ENCODE measurements at places on chromosomes 16 and 17.
A peak's percentile ranks its signal among the peaks of the same experiment; 100 is the strongest.

GRCh38 chr16:85300406-85300968 is 188.2 kb upstream of the CIBAR2 start:
- DNase-seq = no peak

GRCh38 chr16:3922241-3922640 is 41.7 kb upstream of the CREBBP start:
- no peak for DNase-seq

GRCh38 chr16:57988929-57989328 is 11.5 kb downstream of the ZNF319 start:
- DNase-seq = no peak

- no peak for DNase-seq
Measured at GRCh38 chr16:53755026-53755910, 51.3 kb downstream of the FTO start.

DNA sequence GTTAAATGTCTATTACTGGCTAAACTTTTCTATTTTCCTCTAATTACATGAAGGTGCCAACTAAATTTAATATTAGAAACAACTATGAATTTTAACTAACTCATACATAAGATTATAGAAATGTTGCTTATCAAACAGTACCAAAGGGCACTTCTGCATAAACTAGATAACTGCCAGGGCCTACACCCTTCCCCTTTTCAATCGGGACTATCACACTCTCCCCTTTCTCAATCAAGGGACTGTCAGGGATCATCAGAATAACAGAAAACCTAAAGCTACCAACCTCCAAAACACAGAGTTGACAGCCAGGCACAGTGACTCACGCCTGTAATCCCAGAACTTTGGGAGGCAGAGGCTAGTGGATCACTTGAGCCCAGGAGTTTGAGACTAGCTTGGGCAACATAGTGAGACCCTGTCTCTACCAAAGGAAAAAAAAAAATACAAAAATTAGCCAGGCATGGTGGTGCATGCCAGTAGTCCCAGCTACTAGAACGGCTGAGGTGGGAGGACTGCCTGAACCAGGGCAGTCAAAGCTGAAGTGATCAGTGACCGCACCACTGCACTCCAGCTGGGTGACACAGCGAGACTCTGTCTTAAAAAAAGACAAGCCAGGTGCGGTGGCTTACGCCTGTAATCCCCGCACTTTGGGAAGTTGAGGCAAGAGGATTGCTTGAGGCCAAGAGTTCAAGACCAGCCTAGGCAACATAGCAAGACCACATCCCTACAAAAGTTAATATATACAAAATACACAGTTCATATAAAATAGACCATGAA is 3.2 kb upstream of the PHLPP2 start:
- DNase-seq = no peak

DNA sequence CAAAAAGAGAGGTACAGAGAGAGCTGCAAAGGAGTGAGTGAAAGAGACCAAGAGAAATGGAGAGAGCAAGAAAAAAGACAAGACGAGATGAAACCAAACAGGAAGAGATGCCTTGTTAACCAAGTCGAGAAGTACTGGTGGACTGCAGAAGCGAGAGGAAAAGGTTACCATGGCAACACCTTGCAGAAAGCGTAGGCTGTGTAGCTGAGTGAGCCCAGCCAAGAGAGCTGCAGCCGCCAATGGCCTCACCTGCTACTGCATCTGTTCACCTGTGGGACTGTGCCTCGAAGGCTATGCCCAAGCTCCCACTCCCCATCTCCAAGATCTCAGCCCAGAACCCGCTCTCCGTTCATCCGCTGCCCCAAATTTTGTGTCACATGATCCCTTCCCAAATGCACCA is 161.3 kb downstream of the SLC39A11 start:
- peak; percentile 66 for DNase-seq

DNA sequence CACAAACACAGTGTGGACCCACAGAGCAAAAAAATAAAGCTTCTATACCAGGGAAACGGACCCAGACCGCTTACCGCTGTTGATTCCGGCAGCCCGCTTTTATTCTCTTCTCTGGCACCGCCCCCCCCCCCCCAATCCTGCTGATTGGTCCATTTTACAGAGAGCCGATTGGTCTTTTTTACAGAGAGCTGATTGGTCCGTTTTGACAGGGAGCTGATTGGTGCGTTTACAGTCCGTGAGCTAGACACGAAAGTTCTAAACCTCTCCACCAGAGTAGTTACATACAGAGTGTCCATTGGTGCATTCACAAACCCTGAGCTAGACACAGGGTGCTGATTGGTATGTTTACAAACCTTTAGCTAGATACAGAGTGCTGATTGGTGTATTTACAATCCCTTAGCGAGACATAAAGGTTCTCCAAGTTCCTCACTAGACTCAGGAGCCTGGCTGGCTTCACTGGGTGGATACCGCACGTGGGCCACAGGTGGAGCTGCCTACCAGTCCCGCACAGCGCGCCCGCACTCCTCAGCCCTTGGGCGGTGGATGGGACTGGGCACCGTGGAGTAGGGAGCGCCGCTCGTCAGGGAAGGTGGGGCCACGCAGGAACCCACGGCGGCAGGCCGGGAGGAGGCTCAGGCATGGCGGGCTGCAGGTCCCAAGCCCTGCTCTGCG is 92.4 kb downstream of the HAPSTR1 start:
- peak; percentile 72 for DNase-seq

DNA sequence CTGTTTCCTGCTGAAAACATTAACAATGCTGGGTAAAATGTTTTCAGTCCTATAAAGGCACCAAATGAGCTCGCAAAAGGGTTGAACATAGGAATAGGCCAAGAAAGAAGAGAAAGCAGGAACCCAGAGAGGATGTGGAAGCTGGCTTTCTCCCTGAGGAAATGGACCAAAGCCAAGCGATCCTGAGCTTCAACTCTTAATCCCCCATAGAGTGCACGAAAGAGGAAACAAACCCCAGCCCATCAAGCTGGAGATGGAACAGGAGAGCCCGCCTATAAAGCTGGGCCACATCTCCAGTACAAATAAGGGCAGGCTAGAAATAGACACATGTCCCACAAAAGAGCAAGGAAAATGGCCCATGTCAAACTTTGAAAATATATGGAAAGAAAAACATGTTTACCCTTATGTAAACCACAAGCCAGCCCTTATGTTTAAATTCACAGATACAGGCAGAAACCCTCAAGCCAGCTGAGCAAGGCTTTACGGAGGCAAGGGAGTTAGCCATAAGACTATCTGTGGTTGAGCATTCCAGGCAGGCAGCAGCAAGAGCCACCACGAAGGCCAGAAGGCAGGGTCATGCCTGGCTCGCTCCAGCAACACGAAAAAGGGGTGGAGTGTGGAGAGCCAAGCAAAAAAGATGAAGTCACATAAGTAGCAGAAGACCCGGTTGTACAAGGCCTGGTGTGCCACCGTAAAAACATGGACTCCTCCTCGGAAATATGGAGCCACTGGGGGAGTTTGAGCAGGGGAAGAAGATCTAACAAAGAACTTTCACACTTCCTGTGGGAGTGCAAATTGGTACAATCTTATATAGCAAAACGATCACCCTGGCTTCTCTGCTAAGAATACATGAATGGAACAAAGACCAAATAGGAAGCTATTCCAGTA is 27.8 kb downstream of the COPRS start:
- DNase-seq = no peak

GRCh38 chr16:27551036-27551435 is 1.1 kb downstream of the KATNIP start:
- no peak for DNase-seq

DNA sequence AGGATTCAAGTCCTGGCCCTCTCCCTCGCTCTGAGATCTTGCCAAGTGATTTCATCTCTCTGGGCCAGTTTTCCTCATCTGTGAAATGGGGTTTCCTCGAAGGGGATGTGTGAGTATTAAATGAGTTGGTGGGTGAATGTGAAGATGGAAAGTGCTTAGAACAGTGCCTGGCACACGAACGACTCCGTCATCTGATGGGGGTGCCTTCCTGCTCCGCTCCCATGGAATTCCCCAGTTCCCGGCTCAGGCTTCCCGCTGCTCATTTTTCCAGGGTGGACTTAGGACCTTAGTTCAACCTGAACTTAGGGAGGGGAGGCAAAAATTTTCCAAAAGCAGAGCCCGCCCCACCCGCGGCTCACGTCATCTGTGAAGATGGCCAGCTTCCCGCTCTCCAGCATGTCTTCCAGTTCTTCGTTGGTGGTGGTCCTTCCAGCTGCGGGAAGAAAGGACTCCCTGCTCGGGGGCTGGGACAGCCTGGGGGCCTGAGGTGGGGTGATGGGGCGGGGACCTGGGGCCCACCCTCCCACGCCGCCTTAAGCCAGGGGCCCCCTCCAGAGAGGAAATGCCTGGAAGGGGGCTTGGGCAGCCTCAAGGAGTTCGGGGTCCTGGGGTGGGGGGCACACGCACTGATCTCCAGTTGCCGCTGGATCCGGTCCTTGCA is 11.4 kb downstream of the HSD3B7 start:
- peak; percentile 32 for DNase-seq

- DNase-seq = no peak
Measured at GRCh38 chr17:60704170-60704569, 26.5 kb downstream of the BCAS3 start.

DNA sequence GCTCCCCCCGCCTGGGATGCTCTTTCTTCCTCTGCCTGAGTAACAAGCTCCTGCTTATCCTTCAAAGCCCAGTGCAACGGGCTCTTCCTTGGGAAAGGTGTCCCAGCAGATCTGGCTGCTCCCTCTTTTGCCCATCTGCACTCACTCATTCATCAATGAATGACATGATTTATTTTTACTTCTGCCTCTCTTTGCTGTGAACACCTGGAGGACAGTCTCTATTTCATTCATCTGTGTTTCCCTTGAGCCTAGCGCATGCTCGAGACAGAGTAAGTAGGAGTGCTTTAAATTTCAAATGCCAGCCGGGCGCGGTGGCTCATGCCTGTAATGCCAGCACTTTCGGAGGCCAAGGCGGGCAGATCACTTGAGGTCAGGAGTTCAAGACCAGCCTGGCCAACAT is 22.0 kb upstream of the GINS2 start:
- no peak for DNase-seq

GRCh38 chr16:17205279-17206211 is 265.2 kb downstream of the XYLT1 start:
- DNase-seq = peak; percentile 74

DNA sequence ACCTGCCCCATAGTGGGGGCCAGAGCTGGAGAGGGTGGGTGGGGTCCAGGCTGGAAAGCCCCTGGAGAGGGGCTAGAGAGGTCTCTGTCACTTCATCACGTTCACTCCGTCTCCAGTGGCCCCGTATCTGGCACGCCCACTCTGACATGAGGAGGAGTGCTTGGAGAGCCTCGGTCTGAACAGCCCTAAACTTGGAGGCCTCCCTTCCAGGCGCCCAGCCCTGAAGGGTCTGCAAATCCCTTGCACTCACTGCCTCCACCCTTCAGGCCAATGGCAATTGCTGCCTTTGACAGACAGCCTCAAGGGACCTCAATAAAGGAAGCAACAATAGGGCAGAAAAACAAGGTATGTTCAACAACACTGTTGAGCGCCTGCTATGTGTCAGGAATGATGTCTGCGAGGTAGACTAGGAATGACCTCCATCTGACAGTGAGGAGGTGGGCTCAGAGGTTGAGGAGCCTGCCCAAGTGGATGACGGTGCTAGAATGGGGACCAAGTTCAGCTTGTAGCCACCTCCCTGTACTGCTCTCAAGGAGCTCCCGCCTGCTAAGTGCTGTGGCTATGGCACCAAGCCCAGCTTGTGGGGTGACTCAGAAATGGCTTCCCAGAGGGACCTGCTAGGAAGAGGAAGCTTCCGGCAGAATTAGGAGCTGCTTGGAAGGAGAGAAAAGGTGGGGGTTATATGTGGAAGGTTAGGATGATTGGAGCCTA is 2.9 kb upstream of the EPX start:
- no peak for DNase-seq

DNA sequence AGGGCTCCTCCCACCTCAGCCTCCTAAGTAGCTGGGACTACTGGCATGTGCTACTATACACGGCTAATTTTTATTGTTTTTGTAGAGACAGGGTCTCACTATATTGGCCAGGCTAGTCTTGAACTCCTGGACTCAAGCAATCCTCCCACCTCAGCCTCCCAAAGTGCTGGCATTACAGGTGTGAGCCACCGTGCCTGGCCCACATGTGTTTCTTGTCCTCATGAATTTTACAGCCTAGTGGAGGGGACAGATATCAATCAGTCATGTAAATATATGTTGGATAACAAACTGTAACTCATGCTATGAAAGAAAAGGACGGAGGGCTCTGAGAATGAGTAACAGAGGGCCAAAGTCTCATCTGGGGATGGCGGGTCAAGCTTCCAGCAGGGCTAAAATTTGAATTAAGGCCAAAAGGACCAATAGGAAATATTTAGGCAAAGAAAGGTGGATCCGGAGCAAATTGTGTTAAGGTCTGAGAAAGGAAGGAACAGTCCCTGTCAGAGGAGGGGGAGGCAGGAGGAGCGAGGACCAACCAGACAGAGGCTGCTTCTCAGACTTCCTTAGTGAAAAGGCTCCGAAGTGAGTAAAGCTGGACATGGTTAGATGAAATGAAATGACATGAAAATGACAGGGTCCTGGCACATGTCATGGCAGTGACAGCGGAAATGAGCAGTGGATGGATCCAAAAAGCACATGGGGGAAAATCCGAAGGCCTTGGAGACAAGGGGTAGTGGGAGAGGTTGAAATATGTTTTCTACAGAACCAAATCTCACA is 3.8 kb downstream of the PDZD9 start:
- DNase-seq = no peak

DNA sequence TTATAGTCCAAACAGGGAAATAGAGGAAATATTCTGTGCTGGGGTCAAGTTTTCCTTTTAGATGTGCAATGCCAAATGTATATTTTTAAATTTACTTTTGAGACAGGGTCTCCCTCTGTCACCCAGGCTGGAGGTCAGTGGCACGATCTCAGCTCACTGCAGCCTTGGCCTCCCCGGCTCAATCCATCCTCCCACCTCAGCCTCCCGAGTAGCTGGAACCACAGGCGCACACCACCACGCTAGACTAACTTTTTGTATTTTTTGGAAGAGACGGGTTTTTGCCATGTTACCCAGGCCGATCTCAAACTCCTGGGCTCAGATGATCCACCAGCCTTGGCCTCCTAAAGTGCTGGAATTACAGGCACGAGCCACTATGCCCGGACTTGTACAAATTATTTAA is 25.8 kb upstream of the MED13 start:
- DNase-seq = no peak

DNA sequence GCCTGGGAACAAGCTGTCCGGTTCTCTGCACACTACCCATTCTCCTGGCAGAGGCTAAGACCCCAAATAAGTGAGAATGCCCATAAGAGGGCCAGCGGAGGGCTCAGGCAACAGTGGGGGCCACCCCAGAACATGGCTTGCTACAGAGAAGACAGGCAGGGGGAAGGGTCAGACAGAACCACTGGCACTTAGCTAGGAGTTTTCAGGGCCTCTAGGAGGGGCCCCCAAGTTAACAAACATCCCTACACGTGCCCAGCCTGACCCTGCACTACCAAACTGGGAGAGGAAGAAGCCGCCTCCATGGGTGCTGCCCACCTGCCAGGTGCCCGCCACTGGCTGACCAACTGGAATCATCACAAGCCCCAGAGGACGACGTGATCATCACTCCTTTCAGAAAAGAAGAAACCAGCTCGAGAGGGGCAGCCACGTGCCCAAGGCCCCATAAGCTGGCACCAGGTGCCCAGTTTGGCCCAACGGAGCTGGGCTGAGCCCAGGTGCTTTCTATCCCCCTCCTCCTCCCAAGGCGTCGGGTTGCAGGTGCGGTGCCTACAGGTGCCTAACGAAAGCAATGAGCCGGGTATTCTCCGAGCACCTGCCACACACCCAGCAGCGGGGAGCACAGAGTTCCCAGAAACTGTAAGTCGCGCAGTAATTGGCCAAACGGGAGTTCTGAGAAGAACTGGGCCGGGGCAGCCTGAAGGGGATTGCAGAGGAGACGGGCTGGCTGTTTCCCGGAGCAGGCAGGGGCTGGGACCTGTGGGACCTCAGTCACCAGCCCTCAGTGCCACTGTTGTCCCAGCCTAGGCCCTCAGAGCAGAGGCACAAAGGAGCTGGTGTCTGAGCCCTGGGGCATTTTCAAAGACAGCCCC is 13.2 kb downstream of the RPH3AL start:
- DNase-seq = peak; percentile 35

GRCh38 chr16:53523126-53523804 is 20.3 kb upstream of the AKTIP start:
- no peak for DNase-seq

Data from GM23338 (cell line).